NCI-H2081 (cell line): ENCODE measurements at places on chromosomes 7 and 10.

DNA sequence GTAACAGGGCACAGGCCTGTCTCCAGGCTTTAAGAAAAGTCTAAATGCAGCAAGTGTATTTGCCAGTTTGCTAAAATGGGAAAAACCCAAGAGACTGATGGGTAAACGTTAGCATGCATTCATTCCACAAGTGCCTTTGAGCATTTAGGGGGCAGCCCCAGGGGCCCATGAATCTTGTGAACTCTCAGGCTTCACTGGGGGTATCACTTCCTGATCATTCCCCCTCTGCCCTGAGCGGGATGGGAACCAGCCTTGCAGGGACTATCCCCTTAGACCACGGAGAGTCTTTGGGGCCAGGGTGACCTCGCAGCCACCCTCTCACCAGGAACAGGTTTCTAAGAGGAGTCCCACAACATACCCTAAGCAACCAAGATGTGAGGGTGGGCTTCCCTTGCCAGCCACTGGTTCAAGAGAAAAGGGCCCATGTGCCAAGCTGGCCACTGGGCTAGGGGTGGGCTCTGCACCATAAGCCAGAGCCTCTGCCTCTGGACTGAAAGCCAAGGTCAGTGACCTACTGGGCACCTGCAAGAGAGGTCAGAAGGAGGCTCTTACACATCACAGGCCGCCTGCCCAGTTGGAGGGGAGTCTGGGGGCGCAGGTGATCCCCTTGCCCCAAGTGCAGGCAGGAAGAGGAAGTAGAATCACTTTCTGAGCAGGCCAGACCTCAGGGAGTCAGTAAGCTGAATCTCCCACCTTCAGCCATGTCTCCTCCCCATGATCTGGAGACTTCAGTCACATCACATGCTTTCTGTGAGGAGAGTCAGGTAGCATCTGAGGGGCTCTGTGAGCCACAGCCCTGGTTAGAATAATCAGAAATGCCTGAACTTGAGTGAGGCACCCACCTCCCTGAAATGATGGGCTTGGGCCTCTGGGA, 75.0 kb downstream of the C10orf105 start:
- no peak for DNase-seq

GRCh38 chr10:85152496-85152895, 824.1 kb downstream of the CCSER2 start:
- DNase-seq, result no peak

GRCh38 chr7:96327429-96327828, 5.5 kb upstream of the SLC25A13 start:
- DNase-seq, result peak; percentile 92

DNA sequence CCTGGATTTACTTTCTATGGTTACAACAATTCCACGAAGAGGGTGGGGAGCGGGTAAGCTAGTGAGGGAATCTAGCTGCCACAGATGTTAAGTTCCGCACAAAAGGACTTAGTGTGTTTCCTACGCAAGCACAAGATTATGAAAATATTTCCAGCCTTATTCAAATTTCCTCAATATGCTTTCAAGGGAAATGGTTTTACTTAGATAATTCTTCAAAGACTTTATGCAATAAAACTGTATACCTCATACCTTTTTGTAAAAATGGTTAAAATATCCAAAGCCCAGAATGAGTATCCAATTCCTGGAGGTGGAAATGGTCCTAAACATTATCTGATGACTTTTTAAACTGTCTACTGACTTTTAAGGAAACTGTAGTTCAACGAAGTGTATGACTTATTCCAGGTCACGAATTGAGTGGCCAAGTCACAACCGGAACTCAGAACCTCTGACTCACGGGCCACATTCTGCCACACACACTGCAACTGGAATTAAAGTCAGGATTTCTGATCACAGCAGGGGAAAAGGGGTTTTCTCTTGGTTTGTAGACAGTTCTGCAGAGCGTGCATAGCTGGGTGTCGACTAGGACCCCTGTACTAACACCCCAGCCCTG, 20.2 kb upstream of the INSIG1 start:
- DNase-seq, result no peak

GRCh38 chr10:95305606-95306317, 15.0 kb upstream of the PDLIM1 start:
- no peak for DNase-seq

GRCh38 chr10:92894081-92894655, 45.8 kb downstream of the EXOC6 start:
- DNase-seq, result no peak

- no peak for DNase-seq
These were observed 173.6 kb downstream of the ARHGAP12 start for GRCh38 chr10:31754803-31755624.

GRCh38 chr10:6737080-6737641, 157.1 kb upstream of the PRKCQ start:
- no peak for DNase-seq

DNA sequence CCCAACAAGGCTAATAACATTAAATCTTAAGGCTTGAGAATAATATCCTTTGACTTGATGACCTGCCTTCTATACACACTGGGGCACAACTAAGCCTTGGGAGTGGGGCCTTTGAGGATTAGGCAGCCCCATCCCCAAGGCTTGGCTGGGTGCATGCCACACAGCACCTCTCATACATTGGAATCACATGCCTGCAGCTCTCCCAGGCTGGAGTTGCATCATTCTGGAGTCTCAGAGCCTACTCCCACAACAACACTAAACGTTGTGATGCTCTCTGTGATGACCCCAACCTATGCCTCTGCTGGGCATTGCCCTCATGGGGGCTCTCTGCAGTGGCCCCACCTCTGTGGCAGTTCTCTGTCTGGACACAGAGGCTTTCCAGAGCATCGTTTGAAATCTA, 31.9 kb upstream of the SGCE start:
- DNase-seq, result no peak

DNA sequence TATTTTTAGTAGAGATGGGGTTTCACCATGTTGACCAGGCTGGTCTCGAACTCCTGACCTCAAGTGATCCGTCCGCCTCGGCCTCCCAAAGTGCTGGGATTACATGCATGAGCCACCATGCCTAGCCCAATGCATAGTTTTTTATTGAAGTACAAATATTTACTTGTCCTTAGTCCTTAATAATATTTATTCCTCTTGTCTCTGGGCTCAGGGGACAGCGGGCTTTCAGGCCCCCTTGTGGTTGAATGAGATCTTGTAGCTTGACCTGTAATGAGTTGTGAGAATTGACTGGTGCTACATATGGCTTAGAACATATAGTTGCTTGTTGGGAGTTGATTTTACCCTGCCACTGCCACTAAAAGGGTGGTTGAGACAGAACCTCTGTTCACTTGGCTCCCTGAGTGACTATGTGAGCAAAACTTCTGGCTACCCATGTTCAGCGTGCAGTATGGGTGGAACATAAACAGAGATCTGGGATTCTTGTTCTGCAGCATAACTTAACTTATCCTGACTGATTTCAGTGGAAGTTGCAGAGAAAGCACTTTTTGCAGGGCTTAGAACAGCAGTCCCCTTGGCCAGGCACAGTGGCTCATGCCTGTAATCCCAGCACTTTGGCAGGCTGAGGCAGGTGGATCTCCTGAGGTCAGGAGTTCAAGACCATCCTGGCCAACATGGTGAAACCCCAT, 14.9 kb downstream of the CCL26 start:
- DNase-seq, result peak; percentile 15

GRCh38 chr10:112201334-112201733, 17.8 kb upstream of the GPAM start:
- DNase-seq, result no peak

- DNase-seq, result no peak
These were observed 855 bp upstream of the PALD1 start for GRCh38 chr10:70477661-70478162.

DNA sequence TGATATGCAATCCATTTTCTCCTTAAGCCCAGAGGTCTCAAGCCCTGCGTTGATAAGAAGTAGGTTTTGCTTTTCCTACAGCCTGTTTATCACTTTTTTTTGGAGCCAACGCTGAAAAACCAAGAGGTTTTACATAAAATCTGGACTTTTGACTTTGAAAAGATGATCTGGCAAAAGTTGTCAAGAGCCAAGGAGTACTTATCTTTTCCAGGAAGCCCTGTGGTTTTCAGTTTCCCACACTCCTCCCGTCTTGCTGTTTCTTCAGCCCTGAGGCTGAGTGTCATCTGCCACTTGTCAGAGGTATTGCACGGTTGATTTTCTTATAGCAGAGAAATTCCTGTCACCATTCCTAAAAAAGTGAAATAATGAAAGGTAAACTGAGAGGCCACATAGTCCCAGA, 108.7 kb downstream of the TYW1 start:
- DNase-seq, result no peak

DNA sequence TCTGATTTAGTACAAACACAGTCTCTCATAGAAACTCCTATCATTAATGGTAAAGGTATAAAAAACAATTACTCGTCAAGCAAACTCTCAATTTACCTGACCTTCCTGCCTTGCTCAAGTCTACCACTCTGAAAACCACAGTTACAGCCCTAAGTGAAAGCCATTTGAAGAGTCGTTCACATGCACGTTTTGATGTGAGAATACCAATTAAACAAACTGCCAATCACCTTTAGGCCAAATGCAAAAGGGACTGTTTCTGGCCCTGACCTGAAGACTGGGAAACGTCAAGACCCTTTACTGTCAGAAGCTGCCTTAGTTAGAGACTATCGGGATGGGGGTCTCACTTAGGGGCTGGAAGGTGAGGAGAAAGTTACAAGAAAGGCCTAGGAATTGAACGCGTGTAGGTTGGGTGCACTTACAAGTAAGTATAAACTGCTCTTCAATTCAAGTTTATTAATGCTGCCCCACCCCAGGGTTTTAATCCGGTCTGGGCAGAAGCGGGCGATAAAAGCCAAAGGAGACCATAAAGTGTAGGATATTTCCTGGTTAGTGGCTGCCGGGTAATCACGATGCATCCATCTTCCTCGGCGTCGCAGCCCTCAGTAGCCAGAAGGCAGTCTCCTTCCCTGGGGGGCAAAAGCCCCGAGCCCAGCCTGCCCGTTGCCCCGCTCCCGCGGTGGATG, 935 bp downstream of the TM9SF3 start:
- DNase-seq, result peak; percentile 34

DNA sequence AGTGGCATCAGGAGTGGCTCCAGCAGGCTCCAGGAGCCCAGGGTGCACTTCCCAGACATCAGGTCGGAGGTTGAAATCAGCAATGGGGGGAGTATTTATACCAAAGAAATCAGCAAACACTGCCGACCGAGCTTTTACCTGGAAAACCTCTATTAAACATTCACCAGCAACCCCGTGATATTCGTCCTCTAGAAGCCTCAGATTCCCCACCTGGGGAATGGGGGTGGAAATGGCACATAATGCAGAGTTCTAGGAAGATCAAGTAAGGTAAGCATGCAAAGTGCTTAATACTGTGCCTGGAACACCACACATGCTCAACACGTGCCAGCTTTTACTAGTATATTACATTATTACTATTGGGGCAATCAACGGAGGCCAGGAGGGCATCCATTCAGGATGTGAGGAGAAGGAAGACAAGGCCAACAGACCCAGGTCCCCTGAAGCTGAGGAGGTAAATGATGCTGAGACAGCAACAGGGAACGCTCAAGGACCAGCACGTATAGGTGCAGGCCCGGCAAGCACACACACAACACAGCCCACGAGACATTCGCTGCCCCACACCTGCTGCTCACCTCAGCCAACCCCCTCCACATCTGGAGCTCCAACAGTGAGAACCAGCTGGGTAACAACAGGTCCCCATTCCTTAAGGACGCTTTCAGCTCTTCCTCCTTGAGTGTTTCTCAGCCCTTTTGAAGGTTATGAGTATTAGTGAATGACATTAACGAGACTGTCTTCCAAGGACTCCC, 125.5 kb downstream of the TNS3 start:
- DNase-seq, result no peak

DNA sequence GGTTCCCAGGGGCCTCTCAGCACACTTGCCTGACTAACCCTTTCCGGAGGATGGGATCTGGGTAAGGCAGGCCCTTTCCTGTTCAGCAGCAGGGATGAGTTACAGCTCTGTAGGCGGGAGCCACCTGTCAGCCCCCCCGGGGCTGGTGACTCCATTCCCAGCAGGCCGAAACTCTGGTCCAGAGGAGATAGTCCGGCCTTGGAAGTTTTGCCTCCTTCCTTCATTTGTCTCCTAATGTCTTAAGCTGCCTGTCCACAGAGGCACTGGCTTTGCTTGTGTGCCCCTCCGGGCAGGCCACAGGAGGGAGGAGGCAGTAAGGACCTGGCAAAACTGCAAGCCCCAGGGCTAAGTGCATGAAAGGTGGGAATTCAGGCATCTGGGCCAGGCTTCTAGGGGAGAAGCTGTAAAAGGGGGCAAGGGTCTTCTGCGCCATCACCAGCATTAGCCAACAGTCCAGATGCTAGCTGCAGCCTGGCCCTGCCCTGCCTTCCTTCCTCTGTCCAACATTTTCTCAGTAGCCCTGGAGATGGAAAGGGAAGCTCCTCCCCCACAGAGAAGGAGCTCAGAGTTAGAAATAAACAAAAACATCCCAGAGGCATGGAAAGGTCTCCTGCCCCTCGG, 1.2 kb downstream of the ADIRF start:
- no peak for DNase-seq

GRCh38 chr7:98869597-98870120, at the start of gene TMEM130:
Gene TMEM130, minus strand, starts transcription at chr7:98870014. Its CDS starts 153 bp downstream, at chr7:98869861.
- no peak for DNase-seq

DNA sequence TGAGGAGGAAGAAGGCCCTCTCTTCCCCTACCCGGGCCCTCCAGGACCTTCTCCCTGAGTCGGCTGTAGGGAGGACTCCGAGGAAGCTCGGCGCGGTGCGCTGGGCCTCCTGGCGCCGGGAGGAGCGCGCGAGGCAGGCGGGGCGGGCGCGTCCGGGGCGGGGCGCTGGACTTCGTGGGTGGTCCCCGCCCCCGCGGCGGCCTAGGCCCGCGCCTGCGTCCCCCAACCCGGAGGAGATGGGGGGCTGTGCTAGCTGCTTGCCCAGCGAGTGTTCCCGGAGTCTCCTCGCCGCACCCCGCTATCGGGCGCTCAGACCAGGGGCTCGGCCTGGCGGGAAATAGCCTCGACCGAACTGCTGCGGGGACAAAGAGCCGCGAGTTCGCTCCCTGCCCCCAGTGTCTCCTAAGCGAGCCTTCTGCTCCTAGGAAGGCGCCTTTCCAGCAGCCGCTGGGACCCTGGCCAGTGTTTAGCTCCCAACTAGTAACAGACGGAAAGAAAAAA, 19.2 kb upstream of the SMO start:
- no peak for DNase-seq

GRCh38 chr7:135714534-135715009, 13.4 kb downstream of the SLC13A4 start:
- DNase-seq, result no peak

DNA sequence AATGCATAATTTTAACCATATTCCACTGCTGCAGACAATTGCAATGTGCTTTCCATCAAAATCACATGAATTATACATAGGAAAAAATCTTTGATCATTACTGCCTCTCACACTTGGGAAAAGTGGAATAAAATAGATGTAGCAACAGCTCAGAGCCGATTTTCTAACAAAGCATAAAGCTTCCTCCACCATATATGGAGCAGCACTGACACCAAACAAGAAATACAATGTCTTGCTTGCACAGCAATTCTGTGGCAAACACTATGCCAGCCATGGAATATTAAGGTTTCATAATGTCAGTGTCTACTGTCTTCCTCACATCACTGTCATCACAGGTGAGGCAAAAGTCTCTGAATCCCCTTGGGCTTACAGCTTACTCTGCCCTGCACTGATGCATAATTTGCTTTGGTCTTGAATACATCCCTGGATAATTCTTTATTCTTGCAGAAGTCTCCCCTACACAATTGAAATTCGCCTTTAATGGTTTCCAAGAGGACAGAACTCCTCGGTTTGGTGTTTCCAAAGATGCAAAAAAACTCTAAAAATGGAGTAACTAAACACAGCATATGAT, 198.5 kb downstream of the CACNA2D1 start:
- DNase-seq, result no peak

- no peak for DNase-seq
These were observed 608.3 kb downstream of the MAGI2 start for GRCh38 chr7:78845155-78845554.

- DNase-seq, result no peak
These were observed 21.9 kb upstream of the FRAT2 start for GRCh38 chr10:97356318-97356914.

GRCh38 chr7:40463446-40463845, 328.6 kb downstream of the SUGCT start:
- DNase-seq, result no peak
